ENCODE measurements at places on chromosomes 16 and 17.

GRCh38 chr17:49553676-49554335, 21.9 kb upstream of the NXPH3 start:
- DNase-seq, result no peak

DNA sequence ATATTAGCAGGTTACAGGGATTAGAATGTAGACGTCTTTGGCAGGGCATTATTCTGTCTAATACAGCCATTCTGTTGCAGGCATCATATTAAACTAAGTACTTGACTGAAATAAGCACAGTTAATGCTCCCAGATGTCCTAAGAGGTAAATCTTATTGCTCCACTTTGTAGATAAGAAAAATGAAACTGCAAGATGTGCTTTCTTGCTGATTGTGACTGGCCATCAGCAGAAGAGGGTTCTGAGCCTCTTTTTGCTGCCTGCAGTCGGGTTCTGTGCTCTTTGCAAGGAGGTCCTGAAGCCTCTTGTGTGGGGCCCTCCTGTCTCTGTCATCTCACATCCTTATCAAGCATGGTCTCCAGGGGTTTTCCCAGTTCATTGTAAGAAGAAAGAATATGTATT, 167.1 kb downstream of the KCNJ2 start:
- DNase-seq, result no peak

DNA sequence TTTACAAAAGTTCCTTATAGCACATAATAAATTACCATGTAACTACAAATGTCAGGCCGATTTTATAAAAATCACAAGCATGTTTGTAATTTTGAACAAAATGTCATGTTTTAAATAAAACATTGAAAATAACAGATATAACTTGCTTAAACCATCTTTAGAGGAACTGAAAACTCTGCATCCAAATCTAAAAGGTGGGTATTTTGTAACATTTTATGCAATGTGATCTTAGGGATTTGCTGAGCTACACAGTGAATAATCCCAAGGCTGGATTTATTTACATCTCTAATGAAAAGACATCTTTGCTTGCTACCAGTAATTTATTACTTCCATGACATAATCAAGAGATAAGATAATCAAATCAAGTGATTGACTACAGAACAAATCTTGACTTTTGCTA, 47.5 kb downstream of the N4BP1 start:
- no peak for DNase-seq

GRCh38 chr16:17416461-17417311, 54.1 kb downstream of the XYLT1 start:
- DNase-seq, result no peak

DNA sequence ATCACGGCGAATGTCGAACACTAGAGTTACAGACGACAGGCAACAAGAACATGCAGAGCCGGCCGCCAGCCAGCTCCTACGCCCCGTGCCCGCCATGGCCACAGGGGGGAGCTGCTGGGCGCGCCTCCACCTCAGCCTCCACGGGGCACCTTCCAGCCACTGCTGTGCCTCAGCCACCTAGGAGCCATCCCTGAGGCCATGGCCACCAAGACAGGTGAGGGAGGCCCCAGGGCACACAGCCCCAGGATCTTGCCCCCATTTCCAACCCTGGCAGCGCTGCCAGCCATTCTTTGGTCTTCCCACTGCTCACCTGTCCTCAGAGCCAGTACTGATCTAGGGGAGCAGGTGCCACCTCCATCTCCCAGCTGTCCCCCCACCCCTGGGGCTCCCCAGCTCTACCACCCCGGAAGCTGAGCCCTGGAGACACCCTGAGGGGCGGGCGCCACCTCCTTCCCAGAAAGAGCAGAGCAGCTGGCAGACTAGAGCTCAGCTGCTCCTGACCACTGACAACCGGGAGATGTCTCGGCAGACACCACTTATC, 11.8 kb downstream of the GNPTG start:
- DNase-seq, result no peak

- peak; percentile 73 for DNase-seq
Observed at GRCh38 chr16:9092282-9092977, 986 bp downstream of the HAPSTR1 start.

- no peak for DNase-seq
Observed at GRCh38 chr17:68460146-68460545, 2.9 kb upstream of the WIPI1 start.

GRCh38 chr16:88442383-88442726, 10.7 kb upstream of the ZFPM1 start:
- no peak for DNase-seq
